ENCODE measurements at places on chromosomes 1 and 21.

GRCh38 chr1:47436304-47436978 lies 1.4 kb upstream of the FOXD2 start:
- peak; percentile 65 for DNase-seq

DNA sequence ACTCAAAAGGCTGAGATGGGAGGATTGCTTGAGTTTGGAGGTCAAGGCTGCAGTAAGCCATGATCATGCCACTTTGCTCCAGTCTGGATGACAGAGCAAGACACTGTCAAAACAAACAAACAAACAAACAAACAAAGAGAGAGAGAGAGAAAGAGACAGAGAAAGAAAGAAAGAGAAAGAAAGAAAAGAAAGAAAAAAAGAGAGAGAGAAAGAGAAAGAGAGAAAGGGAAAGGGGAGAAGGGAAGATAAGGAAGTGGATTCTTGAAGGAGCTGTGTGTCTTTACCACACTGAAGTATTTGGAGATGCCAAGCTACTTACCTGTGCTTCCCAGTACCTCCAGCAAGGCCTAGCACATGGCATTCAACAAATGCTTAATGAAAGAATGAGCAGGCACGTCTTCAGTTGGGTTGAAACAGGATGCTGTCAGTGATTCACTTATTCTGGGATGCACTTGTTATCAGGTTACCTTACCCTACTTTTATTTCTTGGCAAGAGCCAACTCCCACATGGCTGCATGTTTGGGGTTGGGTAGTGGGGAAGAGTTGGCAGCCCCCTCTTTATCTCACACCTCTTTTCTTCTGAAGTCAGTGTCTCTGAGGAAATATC lies 28.8 kb downstream of the CD101 start:
- no peak for DNase-seq

DNA sequence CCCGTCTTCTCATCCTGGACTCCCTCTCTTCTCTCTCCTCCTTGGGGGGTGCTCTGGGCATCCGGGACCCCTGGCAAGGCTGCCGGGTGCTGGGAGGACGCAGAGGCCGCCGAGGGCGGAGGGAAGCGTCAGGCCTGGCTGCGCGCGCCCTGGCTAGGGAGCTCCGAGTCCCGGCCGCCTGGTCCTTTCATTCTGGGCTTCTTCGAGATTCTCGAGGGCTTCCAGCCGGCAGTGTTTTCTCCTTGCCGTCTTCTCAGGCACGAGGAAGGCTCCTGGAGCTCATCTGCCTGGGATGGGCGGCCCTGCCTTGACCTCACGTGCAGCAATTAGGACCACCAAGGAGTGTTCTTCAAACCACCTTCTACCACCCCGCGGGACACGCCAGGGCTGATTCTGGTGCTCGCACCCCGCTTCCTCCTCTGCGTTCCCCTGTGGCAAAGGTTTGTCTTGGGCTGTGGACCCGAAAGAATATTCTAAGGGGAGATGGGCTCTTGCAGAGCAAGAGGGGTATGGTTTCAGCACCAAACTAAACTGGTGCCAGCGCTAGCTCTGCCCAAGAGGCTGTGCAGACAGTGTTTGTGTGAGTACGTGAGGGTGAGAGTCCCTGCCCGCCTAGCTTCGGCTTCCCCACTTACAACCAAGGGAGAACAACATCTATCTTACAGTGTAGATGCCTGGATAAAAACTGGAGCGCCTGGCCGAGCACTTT lies 36.5 kb downstream of the PIK3CD start:
- no peak for DNase-seq

- DNase-seq: no peak
These were observed 16.1 kb upstream of the PADI6 start for GRCh38 chr1:17355898-17356297.

DNA sequence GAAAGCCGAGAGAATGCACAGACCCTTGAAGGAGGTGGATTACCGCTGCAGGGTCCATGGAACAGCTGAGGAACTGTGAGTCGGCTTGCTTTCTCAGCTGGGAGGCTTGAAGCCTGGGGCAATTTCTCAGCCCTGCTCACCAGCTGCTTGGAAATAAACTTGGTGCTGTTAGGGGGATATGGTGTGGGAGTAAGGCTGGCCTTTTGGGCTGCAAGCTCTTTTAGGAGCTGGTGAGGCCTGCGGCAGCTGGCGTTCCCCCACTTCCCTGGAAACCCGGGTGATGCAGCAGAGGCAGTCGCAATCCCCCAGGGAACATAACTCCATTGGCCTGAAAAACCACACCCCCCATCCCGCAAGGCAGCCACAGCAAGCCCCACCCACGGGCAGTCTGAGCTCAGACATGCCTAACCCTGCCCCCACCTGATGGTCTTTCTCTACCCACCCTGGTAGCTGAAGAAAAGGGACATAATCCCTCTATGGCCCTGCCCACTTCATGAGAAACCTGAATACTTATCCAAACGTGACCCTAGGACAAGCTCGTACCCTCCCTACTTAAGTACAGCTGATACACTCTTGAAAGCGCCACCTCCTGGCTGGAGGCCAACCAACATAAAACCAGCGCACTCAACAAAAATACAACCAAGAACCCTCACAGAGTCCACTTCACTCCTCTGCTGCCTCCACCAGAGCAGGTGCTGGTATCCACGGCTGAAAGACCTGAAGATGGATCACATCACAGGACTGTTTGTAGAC lies 1995.8 kb downstream of the NCAM2 start:
- DNase-seq: no peak

GRCh38 chr1:61851849-61852669 lies 109.8 kb downstream of the PATJ start:
- DNase-seq: peak; percentile 50

- no peak for DNase-seq
These were observed 111.2 kb downstream of the FASLG start for GRCh38 chr1:172770071-172770470.

- DNase-seq: no peak
These were observed 40.6 kb downstream of the ERI3 start for GRCh38 chr1:44314452-44314851.

GRCh38 chr1:31000301-31000700 lies 65.2 kb downstream of the PUM1 start:
- DNase-seq: no peak

DNA sequence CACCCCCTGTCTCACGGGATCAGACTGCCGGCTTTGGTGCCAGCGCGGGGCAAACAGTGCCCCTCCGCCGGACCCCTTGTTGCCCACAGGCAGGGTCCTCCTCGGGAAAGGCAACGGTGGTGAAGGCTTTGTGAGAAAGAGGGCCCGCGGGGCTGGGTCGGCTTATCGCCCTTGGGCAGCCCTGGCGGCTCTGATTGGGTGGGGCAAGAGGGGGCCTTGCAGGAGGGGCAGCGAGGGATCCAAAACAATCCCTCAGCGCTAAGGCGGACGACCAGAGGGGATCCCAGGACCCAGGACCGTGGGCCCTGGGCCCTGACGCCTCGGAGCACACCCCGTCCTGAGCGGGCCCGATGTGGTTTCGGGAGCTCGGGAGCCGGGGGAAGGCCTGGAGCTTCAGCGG lies 3.9 kb upstream of the ZNF678 start:
- DNase-seq: no peak

- DNase-seq: no peak
These were observed 179.4 kb upstream of the EDN2 start for GRCh38 chr1:41663671-41664400.

GRCh38 chr1:168079761-168080160 lies 57.0 kb downstream of the GPR161 start:
- no peak for DNase-seq

- DNase-seq: no peak
These were observed 16.8 kb downstream of the FCER1A start for GRCh38 chr1:159318784-159319551.

DNA sequence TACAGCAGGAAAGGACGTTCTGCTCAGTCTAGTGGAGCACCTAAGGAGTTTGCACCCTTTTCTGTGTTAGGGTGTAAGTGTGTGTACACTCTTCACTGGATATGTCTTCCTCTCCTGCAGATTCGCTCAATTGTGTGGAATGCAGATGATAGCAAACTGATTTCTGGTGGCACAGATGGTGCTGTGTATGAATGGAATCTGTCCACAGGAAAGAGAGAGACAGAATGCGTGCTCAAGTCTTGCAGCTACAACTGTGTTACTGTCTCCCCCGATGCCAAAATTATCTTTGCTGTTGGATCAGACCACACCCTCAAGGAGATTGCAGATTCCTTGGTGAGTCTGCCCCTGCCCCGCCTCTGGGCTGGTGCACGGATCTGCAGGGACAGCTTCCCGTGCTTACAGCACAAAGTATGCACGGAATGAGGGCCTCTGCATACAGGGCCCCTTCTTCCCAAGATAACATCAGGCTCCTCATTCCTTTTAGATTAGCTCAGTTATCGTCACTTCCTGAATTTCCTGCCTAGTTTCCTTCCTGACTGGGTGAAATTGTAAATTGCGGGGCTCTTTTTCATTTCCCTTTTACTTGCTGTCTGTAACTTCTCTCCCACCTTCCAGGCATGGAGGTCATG lies 34.6 kb downstream of the CFAP57 start:
- no peak for DNase-seq

GRCh38 chr1:194155962-194156361 lies 969.5 kb upstream of the B3GALT2 start:
- no peak for DNase-seq

DNA sequence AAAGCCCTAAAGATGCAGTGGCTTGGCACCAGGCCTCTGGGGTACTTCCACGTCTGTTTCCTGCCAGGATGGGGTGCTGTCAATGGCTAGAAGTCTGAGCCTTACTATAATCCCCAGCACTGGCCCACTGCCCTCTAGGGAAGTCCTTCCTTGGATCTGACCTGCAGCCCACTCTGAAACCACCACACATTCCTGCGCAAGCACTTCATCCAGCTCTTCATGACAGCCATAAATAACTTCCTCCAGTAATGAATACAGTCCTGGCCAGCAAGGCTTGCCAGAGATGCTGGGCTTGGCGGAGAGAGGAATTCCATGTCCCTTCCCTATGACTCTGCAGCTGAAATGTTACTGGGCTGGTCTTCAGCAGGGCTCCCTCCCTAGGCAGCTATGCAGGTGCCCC lies 32.6 kb downstream of the ALPL start:
- no peak for DNase-seq

GRCh38 chr1:168582688-168583336 lies 6.4 kb downstream of the XCL1 start:
- no peak for DNase-seq

GRCh38 chr1:16018749-16019643 lies 1.2 kb upstream of the HSPB7 start:
- DNase-seq: no peak

GRCh38 chr21:43322311-43322710 lies 104.6 kb downstream of the SIK1 start:
- DNase-seq: no peak

All from CD4-positive, alpha-beta T cell treated with Interleukin-6 at 100 ng/mL for 8 hours (primary cell).